ENCODE measurements at places on chromosomes 1 and 21.

DNA sequence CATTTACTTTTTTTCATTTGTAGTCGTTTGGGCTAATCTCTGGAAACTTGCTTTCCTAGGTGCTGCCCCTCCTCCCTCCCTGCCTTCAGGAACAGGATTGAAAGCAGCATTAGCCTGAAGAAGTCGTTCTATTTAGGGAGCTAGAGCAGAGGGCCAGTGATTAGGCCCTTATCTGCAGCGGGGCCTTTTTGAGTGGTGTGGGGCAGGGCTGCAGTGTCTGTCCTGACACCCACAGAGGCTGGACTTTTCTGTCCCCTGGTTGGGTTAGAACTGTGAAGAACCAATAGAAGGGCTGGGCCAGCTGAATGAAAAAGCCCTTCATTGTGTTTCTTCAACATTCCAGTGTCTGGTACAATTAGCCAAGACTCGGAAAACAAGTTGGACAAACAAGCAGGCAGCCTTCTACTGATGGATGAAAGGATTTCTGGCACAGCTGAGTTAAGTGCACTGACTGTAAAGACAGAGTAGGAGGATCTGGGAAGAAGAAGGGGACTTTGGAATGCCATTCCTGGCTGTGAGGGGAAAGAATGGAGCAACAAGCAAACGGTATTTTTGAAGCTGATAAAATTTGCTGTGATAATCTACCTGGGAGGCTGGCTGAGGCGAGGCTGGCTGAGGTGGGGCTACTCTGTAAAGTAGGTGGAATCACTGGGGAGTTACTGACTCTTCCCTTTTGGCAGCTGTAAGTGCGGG lies 9.7 kb downstream of the MACF1 start:
- no peak for DNase-seq

DNA sequence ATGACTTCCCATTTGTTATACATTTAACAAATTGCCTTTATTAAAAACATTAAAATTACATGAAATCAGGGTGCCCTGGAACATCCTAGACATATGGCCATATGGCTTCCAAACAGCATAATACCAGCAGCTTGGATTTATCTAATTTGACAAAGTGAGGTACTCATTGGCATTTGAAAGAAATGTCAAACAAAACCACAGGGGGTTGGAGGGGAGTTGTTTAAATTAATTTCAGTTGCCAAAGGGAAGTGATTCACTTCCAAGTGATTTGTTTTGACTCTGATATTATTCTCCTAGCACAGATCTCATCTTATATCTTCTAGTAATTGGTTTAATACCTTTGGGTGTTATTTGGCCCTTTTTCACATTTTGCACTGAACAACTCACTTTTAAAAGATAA lies 24.5 kb upstream of the POU2F1 start:
- no peak for DNase-seq

DNA sequence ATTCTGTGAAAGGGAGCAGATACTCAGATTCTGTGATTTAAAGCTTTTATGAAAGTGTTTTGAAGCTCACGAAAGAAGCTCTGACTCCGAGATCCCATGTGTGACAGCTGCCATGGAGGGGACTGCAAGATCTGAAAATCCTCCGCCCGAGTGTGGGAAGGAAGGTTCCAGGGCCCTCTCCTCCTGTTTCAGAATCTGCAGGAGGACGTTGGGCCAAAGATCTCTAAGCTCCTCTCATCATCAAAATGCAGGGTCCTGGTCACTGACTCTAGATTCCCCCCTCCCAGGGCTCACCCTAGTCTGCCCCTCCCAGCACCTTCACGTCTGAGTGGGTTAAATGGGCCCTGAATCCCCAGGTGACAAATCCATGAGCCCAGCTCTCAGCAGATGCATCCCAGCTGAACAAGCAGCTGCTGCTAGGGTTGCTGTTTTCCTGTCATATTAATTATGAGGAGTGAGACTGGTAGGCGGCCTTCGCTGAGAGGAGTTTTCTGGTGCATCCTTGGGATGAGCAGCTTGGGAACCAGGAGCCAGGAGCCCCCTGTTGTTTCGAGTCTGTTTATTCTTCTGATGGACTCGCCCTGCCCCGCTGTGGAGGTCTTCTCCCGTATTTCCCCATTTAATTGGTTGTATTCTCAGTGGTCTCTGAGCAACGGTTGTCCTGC lies 402.0 kb downstream of the MATN1 start:
- no peak for DNase-seq

- DNase-seq = no peak
Measured at GRCh38 chr1:150902751-150903150, 15.8 kb downstream of the CTXND2 start.

- DNase-seq = no peak
Measured at GRCh38 chr1:29467989-29468900, 231.9 kb downstream of the PTPRU start.

Data from stimulated activated CD8-positive, alpha-beta memory T cell treated with anti-CD3 and anti-CD28 coated beads, Interleukin-4, amount 100 ng/mL, for 4 hours (primary cell).